ENCODE measurements at places on chromosomes 5 and 9. TPM values are rescaled to one million over a fixed set of nuclear protein-coding genes. Genes with fewer than 3 reads are reported as not detected.

The ANKRD31 gene
- 0.74 TPM for total RNA-seq

The KLF4 gene
- total RNA-seq: 0.51 TPM

GRCh38 chr5:6680922-6681321, 32.3 kb upstream of the TENT4A start:
- DNase-seq: no peak

GRCh38 chr5:73938280-73938937, 312.4 kb downstream of the ARHGEF28 start:
- DNase-seq: no peak

Measured in neural progenitor cell (in vitro differentiated cells).